Transverse colon (tissue), 4 donors: ENCODE measurements at places on chromosomes 16 and 17.

- DNase-seq = peak; percentile 30
These were observed 13.1 kb downstream of the CTU2 start for GRCh38 chr16:88719267-88719932.

DNA sequence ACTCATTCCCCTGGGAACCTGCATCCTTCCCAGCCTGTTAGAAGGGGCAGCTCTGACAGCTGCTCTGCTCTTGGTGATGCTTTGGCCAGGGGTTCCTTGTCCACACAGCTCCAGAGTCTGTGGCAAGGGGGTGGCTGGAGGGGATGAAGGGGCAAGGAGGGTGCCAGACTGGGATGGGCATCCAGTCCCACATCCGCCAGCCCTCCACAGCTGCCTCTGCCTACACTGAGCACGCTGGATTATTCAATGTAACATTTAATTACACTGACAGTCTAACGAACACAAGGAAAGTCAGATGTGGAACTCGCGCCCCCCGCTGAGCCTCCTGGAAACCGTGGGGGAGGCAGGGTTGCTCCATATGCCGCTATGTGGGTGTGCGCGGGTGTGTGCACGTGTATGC is 101.1 kb downstream of the C16orf78 start:
- DNase-seq = peak; percentile 3

DNA sequence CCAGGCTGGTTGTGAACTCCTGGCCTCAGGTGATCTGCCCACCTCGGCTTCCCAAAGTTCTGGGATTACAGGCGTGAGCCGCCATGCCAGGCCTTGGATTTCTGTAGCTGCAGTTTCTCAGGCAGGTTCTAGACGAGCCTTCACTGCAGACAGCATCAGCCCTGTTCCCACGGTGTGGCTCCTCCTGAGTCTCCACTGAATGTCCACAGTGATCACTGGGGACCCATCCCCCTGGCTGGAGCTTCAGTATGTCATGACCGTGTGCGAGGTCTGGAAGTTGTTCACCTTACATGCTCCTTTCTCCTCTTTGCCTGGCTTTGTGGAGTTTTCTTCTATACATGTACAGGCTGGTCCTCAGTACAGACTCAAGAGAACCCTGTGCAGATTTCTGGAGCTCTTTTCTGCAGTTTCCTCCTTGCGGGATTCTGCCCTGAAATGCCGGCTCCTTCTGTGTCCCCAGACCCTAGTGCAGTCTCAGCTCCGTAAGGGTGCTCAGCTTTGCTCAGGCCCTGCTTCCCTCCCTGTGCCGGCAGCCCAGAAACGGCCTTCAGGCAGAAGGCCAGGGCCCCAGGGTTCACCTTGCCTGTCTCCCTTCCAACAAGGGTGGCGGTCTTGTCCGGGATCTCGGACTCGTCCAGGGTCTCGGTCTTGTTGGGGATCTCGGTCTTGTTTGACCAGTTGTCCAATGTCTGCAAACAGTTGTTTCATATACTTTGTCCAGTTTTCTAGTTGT is 14.3 kb upstream of the FASN start:
- DNase-seq = no peak

GRCh38 chr16:86942151-86943051 is 364.1 kb downstream of the FOXL1 start:
- DNase-seq = no peak

- no peak for DNase-seq
These were observed 28.6 kb downstream of the TRPV3 start for GRCh38 chr17:3528880-3529511.

- peak; percentile 93 for DNase-seq
These were observed 6.1 kb upstream of the SP2 start for GRCh38 chr17:47889734-47890529.

DNA sequence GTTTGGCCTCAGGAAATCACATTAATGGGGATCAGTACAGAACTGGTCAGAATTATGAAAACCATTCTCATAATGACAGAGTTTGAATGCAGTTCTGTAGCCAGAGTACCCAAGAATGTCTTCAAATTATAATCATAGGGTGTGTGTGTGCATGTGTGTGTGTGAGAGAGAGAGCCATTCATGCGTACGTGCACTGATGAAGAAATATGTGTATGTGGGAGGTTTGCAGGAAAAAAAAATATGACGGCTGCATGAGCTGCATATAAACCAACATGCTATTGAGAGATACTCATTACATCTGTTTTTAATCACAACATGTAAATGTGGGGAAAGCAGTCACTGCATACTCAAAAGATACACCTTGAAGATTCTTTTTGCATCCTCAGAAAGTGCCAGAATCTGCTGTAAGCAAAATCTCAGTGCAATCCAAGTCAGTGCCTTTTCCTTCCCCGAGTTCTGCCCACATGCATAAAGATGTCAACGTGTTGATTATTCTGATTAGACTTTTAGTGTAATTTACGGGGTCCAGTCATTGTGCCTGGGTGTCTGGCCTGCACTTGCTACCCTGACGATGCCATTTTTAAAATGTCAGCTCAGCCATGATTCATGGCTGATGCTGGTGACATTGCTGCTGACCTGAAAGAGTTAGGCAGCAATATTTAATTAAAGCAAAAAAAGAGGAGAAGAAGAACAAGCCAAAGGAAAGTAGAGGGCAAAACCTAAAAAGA is 378.7 kb upstream of the ZFHX3 start:
- DNase-seq = no peak

DNA sequence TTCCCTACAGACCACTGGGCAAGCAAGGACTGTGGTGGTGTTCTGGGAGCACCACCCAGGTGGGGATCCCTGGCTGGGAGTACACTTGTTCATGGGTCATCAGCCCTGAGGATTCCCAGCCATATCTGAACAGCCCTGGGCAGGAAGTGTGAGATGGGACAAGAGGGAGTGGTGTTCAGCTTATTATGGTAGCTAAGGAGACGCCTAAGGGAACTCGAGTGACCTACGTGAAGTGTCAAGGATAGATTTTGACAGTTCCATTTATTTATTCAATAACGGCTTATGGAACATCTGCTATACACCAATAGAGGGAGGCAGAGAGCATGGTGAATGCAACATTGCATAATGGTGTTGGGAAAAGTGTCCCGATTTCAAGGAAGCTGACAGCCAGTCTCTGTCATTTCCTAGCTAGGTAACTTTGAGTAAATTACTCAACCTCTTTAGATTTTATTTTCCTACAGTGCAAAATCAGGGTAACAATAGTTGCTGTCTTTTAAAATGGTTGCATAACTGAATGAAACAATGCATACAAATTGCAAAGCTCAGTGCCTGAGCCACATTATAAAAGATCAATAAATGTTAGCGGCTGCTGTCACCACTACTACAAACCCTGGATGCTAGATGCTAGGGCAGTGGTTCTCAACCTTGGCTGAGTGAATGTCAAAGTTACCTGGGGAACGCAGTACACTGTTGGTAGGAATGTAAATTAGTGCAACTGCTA is 534.1 kb downstream of the GRIN2A start:
- DNase-seq = no peak

DNA sequence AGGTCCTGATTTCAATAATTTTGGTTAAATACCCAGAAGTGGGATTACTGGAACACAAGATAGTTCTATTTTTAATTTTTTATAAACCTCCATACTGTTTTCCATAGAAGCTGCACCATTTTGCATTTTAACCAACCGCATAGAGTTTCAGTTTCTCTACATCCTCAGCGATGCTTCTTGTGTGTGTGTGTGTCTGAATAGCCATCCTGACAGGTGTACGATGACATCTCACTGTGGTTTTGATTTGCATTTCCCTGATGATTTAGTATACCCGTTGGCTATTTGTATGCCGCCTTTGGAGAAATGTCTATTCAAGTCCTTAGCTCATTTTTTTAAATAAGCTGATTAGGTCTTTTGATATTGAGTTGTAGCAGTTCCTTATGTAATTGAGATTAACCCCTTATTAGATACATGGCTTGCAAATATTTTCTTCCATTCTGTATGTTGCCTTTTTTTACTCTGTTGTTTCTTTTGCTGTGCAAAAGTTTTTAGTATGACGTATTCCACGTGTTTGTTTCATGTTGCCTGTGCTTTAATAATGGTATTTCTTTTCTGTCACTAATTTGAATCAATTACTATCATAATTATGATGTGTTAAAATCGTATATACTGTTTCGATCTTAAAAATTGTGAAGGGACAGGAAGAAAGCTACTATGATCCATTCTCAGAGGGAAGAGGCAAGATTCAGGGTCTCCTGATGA is 227.2 kb upstream of the MON1B start:
- no peak for DNase-seq

GRCh38 chr17:73725794-73726515 is 81.7 kb upstream of the SDK2 start:
- DNase-seq = no peak

DNA sequence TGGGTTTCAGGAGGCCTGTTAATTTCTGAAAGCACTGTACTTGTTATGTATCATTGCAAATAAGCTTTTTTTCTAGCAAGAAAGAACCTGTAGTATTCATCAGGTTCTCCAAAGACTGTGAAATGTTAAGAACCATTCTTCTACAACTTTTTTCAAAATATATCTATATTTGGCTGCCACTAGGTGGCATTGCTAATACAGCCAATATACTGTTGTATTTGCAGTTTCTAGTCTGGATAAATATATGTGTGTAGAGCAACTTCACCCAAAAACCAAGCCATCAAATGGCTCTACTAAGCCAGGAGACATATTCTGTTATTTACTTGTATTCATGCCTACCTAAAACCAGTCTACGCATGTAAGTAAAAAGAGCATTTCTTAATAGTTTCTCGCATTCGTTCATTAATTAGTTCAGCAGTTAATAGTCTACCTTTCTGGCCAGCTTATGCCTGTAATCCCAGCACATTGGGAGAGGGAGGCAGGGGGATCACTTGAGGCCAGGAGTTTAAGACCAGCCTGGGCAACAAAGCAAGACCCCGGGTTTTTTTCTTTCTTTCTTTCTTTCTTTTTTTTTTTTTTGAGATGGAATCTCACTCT is 39.5 kb downstream of the VMP1 start:
- DNase-seq = no peak

DNA sequence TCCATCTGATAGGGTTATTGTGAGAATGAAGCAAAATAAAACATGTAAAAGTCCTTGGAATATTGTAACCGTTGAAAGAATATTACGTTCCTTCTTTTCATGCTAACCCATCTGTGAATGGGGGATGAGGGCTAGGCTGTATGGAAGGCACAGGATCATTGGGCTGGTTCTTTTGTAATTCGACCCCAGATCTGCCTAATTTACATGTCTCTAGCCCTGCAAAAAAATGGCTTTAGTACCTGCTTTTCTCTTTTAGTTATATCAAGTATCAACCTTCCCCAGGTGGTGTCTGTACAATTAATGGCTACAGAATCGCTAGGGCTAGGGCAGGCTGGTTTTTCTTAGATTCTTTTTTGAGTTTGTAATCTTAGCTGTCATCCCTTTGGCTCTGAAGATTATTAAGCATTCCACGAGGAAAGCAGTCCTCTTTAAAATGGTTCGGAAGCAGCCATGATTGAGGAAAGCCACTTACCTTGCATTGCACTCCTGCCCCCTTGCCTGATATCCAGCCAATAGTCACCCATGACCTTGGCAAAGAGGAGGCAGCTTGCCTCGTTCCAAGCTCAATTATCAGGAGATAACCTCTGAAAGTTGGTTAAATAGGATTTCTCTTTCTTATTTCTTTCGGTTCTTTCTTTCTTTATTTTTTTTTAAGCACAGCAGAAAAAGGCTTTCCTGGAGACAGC is 153.9 kb upstream of the ZKSCAN2 start:
- DNase-seq = no peak

DNA sequence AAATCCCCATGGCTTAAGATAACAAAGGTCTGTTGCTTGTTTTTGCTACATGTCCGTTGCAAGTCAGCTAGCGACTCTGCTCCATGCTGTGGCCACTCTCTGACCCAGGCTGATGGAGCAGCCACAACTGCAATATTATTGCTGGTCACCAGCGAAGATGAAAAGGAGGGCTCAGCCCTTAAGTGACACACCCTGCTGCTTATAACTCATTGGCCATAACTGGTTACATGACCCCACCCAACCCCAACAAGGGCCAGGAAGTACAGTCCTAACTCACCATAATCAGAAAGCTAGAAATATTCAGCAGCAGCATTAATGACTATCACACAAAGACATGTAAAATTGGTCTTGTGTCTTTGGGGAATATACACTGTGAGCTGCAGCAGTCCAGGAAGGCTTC is 224.3 kb downstream of the SOX9 start:
- DNase-seq = no peak

DNA sequence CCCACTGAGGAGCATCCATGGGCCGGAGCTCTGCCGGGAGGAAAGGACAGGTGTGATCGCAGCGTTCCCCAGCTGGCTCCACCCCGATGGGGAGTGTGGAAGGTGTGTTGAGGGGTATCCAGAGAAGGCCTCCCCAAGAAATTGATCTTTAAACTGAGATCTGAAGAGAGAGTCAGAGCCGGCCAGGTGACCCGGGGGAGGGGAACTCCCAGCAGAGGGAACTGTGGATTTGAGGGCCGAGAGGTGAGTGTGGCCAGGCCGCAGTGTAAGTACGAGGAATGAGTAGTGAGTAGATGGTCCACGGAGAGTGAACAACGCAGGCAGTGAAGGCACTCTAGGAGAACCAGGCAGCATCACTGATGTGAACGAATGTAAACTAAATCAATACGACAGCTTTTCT is 80.2 kb downstream of the RPTOR start:
- no peak for DNase-seq

GRCh38 chr17:21689604-21690003 is 2.7 kb upstream of the KCNJ18 start:
- DNase-seq = no peak

GRCh38 chr16:87507351-87508069 is 14.7 kb upstream of the ZCCHC14 start:
- DNase-seq = no peak

DNA sequence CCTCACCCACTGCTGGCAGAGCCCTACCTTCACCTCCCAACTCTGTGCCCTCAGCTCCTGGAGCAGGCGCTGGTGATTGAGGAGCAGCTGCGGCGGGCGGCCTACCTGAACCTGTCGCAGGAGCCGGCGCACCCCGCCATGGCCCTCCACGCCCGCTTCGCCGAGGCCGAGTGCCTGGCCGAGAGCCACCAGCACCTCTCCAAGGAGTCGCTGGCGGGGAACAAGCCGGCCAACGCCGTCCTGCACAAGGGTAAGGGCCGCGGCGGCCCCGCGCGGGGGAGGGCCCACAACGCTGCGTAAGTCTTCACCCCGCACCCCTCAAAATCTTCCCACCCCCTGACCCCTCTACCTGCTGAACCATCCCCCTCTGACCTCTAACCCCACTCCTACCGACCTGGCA is 7.0 kb downstream of the RNF227 start:
- DNase-seq = no peak

- no peak for DNase-seq
These were observed 52.1 kb downstream of the NDEL1 start for GRCh38 chr17:8487743-8488142.

GRCh38 chr16:61540216-61540615 is 496.0 kb downstream of the CDH8 start:
- no peak for DNase-seq

GRCh38 chr16:56604966-56605365 is 3.4 kb upstream of the MT2A start:
- no peak for DNase-seq

DNA sequence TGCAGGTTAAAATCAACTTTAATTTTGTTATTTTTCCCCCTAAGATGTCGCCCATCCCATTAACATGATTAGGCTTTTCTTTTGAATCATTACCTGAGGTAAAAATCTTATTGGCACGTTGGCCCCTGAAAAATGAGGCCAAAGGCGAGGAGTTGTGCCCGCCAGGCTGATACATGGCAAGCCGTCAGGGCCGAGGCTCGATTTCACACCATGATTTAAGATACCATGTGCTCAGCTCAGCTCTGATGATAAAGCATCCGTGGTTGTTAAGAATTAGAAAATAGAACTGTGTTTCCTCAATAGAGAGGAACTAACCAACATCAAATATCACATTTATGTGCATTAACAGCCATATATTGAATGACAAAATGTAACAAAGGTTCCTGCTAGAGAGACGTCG is 972.9 kb upstream of the SOX9 start:
- DNase-seq = no peak
